Right lobe of liver (tissue), 6 donors: ENCODE measurements at places on chromosomes 6 and 20. TPM values are rescaled to one million over a fixed set of nuclear protein-coding genes. Genes with fewer than 3 reads are reported as not detected.
A peak's percentile ranks its signal among the peaks of the same experiment; 100 is the strongest.

The MDFI gene
- not detected for total RNA-seq

The SLC16A10 gene
- total RNA-seq: 7.3 TPM

DNA sequence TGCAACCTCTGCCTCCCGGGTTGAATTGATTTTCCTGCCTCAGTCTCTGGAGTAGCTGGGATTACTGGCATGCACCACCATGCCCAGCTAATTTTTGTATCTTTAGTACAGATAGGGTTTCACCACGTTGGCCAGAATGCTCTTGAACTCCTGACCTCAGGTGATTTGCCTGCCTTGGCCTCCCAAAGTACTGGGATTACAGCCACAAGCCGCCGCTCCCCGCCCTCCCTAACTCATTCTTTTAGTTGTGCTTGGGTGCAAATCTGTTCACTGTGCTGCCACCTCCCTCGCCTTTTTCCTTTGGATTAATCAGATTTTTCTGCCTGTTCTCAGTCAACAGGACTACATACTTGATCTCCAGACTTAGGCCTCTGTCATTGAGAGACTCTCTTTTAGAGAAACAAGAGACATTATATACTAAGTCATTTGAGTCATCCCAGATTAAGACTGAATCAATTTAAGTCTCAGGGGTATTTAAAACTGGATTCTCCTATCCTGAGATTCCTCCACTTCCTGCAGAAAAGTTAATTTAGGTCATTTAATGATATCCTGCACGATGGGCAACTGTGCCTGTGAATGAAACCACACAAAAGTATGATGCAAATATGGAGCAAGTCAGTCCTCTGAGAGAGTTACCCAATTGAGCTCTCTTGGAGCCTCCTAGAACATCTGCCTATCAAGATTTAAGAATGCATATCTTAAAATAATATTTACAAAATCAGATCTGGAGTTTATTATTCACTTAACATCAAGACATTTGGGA lies 136.1 kb upstream of the THEMIS start:
- H3K4me1 ChIP-seq: no peaks in the 10 kb centered on the region
- no peak overlapping the region for H3K4me3 ChIP-seq
- H3K27ac ChIP-seq: no peak overlapping the region
- no peaks in the 10 kb centered on the region for H3K36me3 ChIP-seq
- no peaks in the 10 kb centered on the region for H3K27me3 ChIP-seq

GRCh38 chr20:62136283-62137091 lies 6.7 kb downstream of the PSMA7 start:
- H3K4me1 ChIP-seq: no peaks in the 10 kb centered on the region
- H3K27me3 ChIP-seq: no peaks in the 10 kb centered on the region
- no peak overlapping the region for H3K4me3 ChIP-seq
- peaks cover 23% of the 10 kb centered on the region for H3K36me3 ChIP-seq
- H3K27ac ChIP-seq: no peak overlapping the region

GRCh38 chr20:34781220-34781619 lies 44.2 kb downstream of the NCOA6 start:
- H3K36me3 ChIP-seq: no peaks in the 10 kb centered on the region
- DNase-seq: no peak
- H3K27me3 ChIP-seq: no peaks in the 10 kb centered on the region
- H3K27ac ChIP-seq: no peak overlapping the region
- no peak overlapping the region for H3K4me3 ChIP-seq
- no peaks in the 10 kb centered on the region for H3K4me1 ChIP-seq

DNA sequence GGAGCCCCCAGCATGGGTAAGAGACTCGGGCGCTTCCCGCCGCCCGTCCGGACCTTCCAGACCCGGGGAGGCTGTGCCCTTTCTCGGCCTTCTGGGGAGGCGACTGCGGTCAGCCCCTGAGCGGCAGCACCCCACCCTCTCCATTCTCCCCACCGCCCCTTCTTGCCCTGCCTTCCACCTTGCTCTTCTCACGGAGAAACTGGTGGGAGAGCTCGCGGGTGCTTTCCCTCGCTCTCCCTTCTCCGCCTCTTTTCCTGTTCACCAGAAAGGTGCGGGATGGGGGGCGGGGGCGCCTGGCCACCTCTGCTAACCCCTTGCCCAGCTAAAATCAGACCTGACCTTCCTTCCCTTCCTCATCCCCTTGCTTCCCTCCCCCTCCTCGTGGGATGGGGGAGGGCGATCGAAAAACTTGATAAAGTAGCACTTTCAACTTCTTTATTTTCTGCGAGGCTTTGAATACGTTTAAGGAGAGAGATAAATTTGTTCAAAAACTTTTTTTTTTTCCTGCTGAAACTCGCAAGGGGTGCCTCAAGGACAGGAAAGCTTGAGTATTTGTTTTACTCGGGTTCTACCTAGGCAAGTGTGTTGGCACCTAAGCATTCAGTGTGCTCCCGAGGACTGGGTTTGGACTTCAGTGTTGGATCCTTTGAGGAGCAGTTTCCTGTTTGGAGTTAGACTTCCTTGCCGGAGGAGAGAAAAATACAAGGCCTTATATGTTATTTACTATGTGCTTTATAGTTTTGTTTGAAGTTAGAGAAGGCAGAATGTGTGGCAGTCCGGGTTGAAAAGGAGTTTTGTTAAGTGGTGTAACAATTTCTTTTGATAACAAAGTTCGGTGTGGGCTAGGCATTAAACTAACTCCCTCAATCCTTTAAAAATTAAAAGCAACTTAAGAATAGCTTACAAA lies 897 bp downstream of the CD2AP start:
- H3K36me3 ChIP-seq: no peaks in the 10 kb centered on the region
- DNase-seq: no peak
- peak overlapping the region; percentile 96 for H3K27ac ChIP-seq
- peak overlapping the region; percentile 88 for H3K4me3 ChIP-seq
- H3K27me3 ChIP-seq: no peaks in the 10 kb centered on the region
